Effector memory CD4-positive, alpha-beta T cell (primary cell): ENCODE measurements at places on chromosomes 6 and 20.

DNA sequence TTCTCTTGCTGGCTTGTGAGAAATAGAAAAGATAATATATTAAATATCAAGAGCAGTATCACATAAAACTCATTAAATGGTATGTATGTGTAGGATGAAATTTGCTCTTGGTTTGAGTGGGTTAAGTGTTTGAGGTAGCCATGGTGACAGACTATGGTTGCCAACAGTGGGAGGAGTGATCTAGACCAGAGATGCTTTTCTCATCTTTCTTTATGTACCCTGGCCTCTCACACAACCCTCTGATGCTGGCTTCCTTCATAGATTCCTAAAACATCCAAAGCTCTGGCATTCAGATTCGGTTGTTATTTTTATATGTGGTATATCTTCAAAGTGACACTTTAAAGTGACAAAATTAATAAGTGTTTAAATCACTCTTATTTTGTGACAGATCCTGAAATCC lies 9.0 kb upstream of the MLIP start:
- H3K4me3 ChIP-seq: no peak overlapping the region
- no peak for DNase-seq
- H3K27me3 ChIP-seq: no peaks in the 10 kb centered on the region
- no peaks in the 10 kb centered on the region for H3K36me3 ChIP-seq
- H3K27ac ChIP-seq: no peak overlapping the region

DNA sequence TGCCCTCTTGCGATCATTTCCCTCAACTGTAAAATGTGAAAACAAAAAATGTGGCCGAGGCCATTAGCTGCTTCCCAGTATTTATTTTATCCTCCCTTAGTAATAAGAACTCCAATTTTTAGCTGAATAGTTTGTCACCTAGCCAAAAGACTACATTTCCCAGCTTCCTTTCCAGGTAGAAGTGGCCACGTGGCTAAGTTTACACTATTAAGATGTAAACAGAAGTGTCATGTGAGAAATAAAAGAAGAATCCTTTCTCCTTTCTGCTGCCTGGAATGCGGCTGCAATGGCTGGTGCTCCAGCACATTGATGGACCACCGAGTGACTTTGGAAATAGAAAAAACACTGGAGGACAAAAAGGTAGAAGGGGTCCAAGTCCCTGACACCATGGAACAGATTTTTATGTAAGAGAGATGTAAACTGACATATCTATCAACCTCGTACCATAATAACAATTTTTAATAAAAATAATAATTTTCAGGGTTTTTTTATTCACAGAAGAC lies 268.8 kb downstream of the PKHD1 start:
- no peak for DNase-seq
- H3K36me3 ChIP-seq: no peaks in the 10 kb centered on the region
- H3K4me3 ChIP-seq: no peak overlapping the region
- H3K27ac ChIP-seq: no peak overlapping the region
- H3K27me3 ChIP-seq: no peaks in the 10 kb centered on the region
- no peaks in the 10 kb centered on the region for H3K4me1 ChIP-seq

GRCh38 chr6:134521116-134521501 lies 203.2 kb upstream of the SGK1 start:
- no peaks in the 10 kb centered on the region for H3K27me3 ChIP-seq
- no peak overlapping the region for H3K4me3 ChIP-seq
- H3K4me1 ChIP-seq: peaks cover 3% of the 10 kb centered on the region
- H3K27ac ChIP-seq: no peak overlapping the region
- H3K36me3 ChIP-seq: no peaks in the 10 kb centered on the region

DNA sequence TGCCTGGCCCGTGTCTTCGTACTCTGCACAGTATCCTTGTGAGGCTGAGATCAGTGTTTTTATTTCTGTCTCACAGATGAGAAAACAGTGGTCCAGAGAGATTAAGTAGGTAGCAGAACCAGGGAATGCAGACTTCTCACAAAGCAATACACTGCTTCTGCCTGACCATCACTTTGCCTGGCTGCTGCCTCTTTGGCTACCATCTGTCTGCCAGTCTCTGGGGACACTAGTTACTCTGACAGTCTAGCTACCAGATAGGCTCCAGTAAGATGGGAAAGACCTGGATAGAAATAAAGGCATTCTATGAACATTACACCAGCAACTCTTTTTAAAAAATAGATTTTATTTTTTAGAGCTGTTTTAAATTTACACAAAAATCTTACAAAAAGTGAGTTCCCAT lies 96.9 kb downstream of the PHACTR3 start:
- H3K36me3 ChIP-seq: no peaks in the 10 kb centered on the region
- H3K4me1 ChIP-seq: no peaks in the 10 kb centered on the region
- no peak overlapping the region for H3K4me3 ChIP-seq
- no peak overlapping the region for H3K27ac ChIP-seq
- no peak for DNase-seq

GRCh38 chr6:47729457-47729856 lies 31.1 kb downstream of the ADGRF4 start:
- no peak overlapping the region for H3K4me3 ChIP-seq
- no peaks in the 10 kb centered on the region for H3K4me1 ChIP-seq
- H3K27me3 ChIP-seq: no peaks in the 10 kb centered on the region
- no peaks in the 10 kb centered on the region for H3K36me3 ChIP-seq
- H3K27ac ChIP-seq: no peak overlapping the region

GRCh38 chr6:37569743-37570481 lies 70.2 kb upstream of the CCDC167 start:
- H3K4me1 ChIP-seq: peaks cover 9% of the 10 kb centered on the region
- H3K27ac ChIP-seq: no peak overlapping the region
- no peak for DNase-seq
- no peaks in the 10 kb centered on the region for H3K27me3 ChIP-seq
- H3K4me3 ChIP-seq: no peak overlapping the region
- H3K36me3 ChIP-seq: no peaks in the 10 kb centered on the region

DNA sequence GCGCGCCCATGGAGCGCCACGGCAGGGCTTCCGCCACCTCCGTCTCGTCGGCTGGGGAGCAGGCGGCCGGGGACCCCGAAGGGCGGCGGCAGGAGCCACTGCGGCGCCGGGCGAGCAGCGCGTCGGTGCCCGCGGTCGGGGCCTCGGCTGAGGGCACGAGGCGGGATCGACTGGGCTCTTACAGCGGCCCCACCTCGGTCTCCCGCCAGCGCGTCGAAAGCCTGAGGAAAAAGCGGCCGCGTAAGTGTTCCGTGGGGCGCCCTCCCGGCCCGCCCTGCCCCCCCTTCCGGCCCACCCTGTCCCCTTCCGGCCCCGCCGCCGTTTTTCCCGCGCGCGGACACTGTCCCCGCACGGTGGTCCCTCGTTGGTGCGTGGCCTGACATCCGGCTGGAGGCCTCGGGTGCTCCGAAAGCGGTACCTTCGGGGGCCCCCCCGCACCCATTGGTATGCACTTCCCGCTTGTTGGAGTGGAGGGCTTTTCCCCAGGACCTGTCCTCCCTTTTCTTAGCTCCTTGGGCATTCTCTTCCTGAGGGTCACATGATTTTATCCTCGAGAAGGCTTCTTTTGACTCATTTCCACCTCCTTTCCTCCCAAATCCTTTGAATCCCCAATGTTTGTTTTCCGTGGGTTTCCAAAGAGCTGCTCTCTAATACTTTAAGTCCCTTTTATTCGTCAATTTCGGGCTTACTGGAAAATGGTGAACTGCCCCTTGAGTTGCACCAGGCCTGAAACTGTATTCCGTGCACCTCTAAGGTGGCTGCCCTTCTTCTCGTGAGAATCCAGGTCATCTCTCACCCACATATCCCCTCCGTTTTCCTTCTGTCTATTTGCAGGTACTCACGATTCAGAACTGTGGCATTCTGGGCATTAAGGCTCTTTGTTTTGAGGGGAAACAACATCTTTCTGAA lies 556 bp downstream of the PANK2 start:
- H3K4me1 ChIP-seq: peaks cover 21% of the 10 kb centered on the region
- DNase-seq: peak; percentile 22
- no peaks in the 10 kb centered on the region for H3K27me3 ChIP-seq
- H3K4me3 ChIP-seq: peak overlapping the region; percentile 83
- H3K36me3 ChIP-seq: no peaks in the 10 kb centered on the region
- H3K27ac ChIP-seq: peak overlapping the region; percentile 76

- H3K36me3 ChIP-seq: peaks cover 7% of the 10 kb centered on the region
- no peak for DNase-seq
- H3K4me1 ChIP-seq: peaks cover 6% of the 10 kb centered on the region
Observed at GRCh38 chr6:41190791-41191190, 10.2 kb downstream of the TREML2 start.

GRCh38 chr6:93433592-93433991 lies 14.2 kb upstream of the EPHA7 start:
- DNase-seq: no peak
- H3K4me3 ChIP-seq: no peak overlapping the region
- no peaks in the 10 kb centered on the region for H3K4me1 ChIP-seq

GRCh38 chr6:99608886-99609482 lies 2.4 kb downstream of the PRDM13 start:
- no peak for DNase-seq
- peaks cover 31% of the 10 kb centered on the region for H3K4me1 ChIP-seq
- H3K36me3 ChIP-seq: no peaks in the 10 kb centered on the region
